ENCODE measurements at places on chromosomes 7 and 10.

DNA sequence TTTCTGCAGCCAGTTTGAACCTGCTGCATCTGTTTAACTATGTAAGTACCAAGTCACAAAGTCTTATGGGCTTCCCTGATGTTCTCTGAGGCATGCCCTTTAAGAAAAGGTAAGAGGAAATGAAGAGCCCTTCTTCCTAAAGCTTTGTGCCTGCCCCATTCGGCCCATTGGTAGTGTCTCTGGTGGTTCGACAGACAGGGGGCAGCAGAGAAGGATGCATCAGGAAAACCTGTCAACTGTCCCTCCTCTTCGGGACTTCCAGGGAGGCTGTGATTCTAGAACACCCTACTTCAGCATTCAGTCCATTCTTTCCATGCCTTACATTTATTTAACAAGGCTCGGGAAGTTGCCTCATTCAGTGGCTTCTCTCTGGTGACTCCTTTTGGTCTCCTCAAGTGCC, 1.9 kb upstream of the SFRP4 start:
- ATAC-seq, result no peak

DNA sequence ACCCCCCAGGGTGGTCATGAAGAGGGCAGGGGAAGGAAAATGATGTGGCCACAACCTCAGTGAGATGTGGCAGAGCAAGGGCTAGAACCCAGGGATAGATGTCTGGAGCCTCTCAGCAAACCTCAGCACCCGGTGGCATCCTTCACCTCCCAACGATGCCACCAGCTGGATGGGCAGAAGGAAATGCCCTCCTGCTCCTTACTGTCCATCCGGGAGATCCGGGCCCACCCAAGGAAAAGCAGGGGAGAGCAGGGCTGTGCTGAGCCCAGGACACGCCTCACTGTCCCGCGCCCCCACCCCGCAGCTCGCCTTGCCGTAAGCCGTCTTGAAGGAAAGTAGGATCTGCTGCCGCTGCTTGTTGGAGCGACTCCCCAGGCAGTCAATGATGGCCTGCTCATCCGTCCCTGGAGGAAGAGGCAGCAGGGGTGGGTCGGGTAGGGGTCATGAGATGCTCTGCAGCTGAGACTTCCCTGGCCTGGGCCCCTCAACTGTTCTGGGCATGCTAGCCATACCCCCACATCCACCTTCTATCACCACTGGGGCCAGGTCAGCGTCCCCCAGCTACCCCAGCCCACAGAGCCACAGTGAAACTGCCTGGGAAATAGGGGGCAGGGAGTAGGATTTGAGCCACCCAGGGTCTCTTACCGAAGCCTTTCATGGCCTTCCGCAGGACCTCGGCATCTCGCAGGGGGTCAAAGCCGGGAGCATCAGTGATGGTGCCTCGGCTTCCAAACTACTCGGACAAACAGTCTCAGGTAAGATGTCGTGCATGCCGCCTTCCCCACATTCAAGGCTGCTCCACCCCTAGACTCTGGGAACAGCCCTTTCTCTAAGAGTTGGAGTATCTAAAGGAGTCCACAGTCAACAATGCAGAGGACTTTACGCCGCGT, 34.3 kb downstream of the PLAC9 start:
- ATAC-seq, result no peak

DNA sequence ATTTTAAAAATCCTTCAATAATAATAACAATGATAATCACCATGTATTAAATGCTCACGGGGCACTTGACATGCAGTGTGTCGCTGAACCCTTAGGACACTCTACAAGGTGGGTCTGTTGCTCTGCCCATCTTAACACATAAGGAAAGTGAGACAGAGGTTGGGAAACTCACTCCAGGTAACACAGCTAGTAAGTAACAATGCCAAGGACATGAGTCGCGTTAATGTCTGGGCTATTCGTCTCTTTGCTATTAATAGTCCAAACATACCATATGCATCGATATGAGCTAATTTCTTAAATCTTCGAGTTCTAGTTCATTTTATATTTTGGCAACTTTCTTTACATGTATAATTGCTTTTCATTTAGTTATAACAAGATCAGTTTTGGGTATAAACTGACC, 79.5 kb downstream of the BEND7 start:
- ATAC-seq, result no peak

GRCh38 chr10:47362199-47362598, 14.0 kb downstream of the RBP3 start:
- no peak for ATAC-seq

DNA sequence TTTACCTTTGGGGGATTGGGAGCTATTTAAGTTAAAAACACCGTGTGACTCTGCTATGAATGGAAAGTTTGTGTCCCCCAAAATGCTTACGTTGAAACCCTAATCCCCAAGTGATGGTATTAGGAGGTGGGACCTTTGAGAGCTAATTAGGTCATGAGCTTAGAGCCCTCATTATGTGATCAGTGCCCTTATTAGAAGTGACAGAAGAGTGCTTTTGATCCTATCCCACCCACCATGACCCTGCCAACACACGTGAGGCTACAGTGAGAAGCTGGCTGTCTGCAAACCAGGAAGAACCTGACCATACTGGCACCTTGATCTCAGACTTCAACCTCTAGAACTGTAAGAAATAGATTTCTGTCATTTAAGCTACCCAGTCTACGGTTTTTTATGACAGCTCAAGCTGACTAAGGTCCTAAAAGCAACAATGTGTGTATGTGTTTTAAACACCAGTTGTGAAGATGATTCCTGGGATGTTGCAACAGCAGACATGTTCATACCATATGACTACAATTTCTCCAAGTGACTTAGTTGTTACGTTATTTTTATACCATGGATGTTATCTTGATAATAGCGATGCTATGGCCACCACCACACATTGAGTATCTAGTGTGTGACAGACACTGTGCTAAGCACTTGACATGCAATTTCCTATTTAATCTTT, 124.4 kb downstream of the PIP4K2A start:
- no peak for ATAC-seq

DNA sequence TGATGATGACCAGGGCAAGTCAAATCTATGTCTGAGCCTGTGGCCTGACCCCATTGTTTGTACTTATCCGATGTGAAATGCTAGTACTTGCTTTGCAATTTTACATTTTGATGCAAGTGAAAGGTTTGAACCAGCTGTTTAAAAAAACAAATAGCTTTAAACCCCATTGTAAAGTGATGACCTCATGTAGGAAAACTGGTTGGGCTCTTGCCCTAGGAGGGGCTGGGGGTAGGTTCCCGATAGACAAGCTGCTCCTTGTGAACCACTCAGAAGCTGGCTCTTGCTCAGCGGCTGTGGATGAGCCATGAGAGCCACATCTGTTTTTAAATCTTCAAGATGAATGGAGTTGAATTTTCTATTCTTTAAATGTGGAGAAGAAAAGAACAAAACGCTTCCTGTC, 185.3 kb downstream of the WDR11 start:
- ATAC-seq, result no peak

- no peak for ATAC-seq
These were observed 73.5 kb downstream of the ANKIB1 start for GRCh38 chr7:92319243-92319642.

DNA sequence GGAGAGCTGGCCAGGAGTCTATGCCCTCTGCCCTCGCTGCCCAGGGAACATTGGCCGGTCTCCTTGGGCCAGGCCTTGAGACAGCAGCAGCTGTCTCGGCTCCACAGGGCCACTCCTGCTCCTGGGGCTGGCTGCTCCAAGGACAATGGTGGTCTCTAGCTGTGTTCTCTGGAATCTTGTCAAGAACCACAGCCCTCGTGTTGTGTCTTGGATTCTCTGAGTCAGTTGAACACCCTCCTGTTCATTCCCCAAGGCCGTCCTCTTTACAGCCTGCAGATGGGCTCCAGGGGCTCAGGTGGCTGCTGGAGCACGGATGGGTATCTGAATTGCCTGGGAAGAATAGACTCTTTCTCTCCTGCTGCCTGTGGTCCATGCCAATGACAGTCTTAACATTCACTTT, 511.1 kb downstream of the GLRX3 start:
- ATAC-seq, result no peak

DNA sequence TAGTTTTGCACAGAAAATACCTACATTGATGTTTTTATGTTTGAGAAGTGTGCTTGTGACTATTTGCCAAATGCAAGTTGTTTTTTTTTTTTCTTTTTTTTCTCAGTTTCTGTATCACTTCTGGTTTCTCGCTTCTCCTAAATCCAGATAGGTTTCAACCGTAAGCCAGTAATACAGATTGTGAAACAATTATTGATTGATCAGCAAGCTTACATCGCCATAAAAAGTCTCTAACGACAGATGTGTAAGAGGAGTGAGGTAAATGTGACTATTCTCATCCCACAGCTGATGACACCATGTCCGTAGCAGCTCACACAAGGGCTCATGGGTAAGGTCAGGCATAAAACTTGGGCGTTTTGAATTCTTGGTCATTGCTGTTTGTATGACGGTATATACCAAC, 202.8 kb upstream of the AKR1E2 start:
- no peak for ATAC-seq

- no peak for ATAC-seq
These were observed 50.3 kb downstream of the FAM53B start for GRCh38 chr10:124693801-124694416.

DNA sequence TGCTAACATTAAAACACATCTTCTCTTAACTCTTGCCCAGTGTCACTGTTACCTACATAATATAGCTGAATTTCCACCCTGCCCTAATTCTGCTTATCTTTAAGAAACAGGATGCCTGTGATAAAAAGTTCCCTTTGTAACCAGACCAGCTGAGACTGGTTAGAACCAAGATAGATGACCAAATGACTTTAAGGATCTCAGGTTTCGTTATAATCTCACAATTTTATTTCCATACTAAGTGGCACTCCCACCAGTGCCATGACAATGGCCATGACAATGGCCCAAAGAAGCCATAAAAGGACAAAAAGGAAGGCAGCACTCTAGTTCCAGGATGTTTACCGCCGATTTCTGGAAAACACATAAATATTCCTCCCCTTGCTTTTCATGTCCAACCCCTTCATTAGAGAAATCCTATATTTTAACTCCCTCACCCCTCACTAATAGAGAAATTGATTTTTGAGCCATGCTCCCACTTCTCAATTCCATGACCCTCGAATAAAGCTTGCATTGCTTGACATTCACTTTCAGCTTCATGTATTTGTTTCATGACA, 126.1 kb downstream of the ELAPOR2 start:
- no peak for ATAC-seq

DNA sequence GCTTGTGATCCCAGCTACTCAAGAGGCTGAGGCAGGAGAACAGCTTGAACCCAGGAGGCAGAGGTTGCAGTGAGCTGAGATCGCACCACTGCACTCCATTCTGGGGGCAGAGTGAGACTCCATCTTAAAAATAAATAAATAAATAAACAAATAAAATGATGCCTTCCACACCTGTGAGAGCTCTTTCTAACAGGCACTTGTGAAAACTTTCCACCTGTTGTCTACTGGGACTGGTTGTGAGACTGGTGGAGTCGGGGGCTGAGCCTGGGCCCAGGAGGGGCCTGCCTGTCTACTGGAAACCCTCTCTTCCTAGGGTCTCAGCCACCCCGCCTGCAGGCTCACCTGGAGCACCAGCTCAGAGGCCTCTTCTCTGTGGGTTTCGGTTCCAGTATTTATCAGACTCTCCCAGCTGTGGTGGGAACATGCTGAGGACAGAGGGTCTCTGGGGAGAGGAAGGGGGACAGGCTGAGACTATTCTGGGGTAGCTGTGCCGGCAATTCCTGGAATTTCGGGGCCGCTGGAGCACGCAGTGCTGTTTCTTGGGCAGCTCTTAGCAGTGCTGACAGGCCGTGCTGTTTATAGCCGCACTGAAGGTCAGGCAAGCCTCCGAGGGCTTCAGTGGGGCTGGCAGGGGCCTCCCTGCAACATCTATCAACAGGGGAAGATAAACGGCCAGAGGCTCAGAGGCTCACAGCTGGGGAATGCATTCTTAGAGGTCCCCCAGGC, 3.8 kb downstream of the LDB3 start:
- peak; percentile 90 for ATAC-seq

- no peak for ATAC-seq
These were observed 114.2 kb downstream of the SMURF1 start for GRCh38 chr7:99029466-99030435.

GRCh38 chr10:48541144-48541795, 63.6 kb downstream of the ARHGAP22 start:
- ATAC-seq, result no peak

DNA sequence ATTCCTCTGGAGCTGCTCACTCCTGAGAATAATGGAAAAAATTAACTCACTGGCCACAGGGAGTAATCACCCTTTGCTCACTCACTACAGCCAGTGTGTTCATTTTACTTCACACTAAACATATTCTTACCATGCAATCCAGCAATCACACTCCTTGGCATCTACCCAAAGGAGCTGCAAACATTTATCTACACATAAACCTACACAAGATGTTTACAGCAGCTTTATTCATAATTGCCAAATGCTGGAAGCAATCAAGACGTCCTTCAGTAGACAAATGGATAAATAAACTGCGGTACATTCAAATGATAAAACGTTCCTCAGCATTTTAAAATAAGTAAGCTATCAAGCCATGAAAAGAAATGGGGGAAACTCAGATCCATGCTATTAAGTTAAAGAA, 34.2 kb upstream of the POM121L12 start:
- ATAC-seq, result no peak

GRCh38 chr7:94706996-94707740, 51.2 kb upstream of the SGCE start:
- ATAC-seq, result no peak

DNA sequence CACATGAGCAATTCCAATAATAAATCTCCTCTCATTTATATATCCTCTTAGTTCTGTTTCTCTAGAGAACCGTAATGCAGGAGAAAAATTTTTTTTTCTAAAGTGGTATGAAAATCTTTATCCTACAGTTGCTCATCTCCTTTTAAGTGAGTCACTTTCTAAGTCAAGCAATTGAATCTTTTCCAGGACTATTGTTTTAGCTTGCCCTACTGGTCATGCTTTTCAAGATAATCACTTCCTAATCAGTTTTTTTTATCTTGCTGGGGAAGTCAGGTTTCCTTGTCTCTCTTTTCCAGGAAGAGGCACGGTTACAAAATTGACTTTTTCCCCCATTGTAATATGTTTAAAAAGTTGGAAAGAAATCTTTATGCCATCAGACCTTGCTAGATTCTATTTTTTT, 44.0 kb downstream of the INPP5F start:
- no peak for ATAC-seq

- ATAC-seq, result no peak
These were observed 31.6 kb downstream of the PFKFB3 start for GRCh38 chr10:6234371-6234770.

DNA sequence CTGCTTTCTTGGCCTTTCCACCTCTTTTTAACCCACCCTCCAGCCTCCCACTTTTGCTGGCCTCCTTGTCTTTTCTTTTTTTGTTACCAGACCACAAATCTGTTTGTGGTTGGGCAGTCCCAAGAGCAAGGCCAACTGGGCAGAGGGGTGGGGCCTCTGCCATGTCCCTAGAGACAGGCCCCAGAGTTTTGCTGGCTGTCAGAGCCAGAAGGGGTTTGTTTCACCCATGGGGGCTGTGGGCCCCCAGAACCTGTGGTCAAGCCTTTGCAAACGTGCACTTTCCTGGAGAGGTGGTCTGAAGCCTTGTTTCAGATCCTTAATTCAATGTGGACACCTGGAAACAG, 10.3 kb downstream of the ZMIZ1 start:
- ATAC-seq, result no peak

DNA sequence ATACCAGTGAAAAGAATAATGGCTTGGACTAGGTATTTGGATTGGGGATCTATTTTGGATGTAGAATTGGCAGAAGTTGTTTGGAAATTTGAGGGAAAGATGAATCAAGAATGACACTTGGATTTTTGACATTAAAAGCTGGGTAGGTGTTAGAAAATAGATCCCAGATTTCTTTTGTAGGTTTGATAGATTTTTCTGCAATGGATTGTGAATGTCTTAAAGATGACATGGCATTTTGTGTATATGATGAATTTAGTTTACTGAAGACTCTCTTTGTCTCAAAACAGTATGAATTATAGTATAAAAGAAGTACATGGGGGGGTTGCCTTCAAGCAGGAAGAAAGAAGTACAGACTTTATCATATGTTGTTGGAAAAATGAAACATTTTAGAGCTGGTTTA, 75.8 kb downstream of the MPLKIP start:
- no peak for ATAC-seq
